ENCODE measurements at places on chromosomes 13 and 19.

DNA sequence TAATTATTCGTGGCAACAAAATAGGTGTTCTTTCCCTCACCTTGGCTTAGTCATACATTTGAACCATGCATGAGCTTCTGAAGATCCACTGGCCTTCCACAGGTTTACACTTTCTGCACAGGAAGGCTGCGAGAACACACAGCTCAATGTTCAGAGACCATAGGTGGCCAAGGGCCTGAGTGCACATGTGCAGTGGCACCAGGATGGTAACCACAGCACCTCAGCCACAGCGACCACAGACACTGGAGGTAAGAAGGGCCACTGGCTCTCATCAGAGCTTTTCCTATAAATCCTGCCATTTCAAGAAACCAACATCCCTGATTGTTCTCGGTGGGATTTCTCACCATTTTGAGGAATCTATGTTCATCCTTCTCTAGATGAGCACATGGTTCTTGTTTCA, 1.6 kb downstream of the DCLK1 start:
- DNase-seq: no peak

DNA sequence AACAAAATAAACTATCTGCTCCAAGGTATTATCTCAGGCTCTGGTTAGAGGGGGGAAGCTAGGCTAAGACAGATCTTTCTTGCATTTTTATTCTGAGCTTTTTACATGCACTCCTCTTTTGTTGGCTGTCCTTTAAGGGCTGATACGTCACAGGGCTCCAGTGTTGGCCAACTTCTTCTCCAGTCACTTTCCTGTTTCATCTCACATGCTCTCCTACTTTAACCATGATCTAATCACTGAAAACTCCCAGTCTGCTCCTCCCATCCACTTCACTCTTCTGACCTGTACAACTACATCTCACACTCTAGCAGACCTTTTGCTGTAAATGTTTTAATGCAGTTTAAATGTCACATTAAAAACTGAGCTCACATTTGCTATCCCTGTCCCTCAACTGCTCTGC, 510.0 kb upstream of the KLF12 start:
- no peak for DNase-seq

- no peak for DNase-seq
Measured at GRCh38 chr19:48632692-48633147, 4.5 kb downstream of the DBP start.

GRCh38 chr13:94550062-94550738, 45.8 kb downstream of the TGDS start:
- no peak for DNase-seq

DNA sequence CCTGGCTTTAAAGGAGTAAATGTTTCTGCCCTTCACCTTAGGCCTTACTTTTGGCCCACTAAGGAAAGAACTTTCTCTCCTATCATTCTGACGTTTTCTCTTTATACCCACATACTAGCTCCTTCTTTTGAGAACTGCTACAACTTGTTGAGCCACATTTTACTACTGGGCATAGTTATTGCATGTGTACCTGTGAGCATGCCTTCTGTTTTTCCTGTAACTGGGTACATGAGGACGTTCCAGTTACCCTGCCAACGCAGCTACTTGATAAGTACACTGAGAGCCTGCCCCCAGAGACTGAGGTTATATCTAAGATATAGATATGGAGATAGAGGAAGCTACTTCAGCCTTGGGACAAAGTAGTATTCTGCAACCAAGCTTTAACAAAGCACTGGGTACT, 3.5 kb downstream of the CCDC169 start:
- DNase-seq: no peak

DNA sequence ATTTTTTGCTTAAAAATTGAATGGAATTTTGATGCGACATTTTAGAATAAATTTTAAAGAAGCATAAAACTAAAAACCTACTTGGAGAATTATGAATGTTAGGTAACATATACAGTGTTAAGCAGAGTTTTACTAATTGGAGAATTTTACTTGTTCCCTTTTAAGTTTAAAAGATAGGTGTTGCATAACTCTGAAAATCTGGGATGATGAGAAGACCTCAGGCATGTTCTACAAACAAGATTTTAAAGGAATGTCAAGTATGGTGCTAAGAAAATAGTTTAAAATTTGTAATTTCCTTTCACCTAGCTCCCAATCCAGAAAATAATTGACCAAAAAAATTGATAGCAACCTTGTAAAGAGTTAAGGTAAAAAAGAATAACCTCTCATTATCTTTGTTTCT, 135.8 kb downstream of the RFC3 start:
- DNase-seq: no peak

- no peak for DNase-seq
Measured at GRCh38 chr13:80591976-80592740, 251.2 kb upstream of the SPRY2 start.
